Chondrocyte (in vitro differentiated cells): ENCODE measurements at places on chromosomes 5 and 9. TPM values are rescaled to one million over a fixed set of nuclear protein-coding genes. Genes with fewer than 3 reads are reported as not detected.

Gene EMB
- total RNA-seq: 5.7 to 11.5 TPM (median 7.8 TPM) in 3 replicates

DNA sequence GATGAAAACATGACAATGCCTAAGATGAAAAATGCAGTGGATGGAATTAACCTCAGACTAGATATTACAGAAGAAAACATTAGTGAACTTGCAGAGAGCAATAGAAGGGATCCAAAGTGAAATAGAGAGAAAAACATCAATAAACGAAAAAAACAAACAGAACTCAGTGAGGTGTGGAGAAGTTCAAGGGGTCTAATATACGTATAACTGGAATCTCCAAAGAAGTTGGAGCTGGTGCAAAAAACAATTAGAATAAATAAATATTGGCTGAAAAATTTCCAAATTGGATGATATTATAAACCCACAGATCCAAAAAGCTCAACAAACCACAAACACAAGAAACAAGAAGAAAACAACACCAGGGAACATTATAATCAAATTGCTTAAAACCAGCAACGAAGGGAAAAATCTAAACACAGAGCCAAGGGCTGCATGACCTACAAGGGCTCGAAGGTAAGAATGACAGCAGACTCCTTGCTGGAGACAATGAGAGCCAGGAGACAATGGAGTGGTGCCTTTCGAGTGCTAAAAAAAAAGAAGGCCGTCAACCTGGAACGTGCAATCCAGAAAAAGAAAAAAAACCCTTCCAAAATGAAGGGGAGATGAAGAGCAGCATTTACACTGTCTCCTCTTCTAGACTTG is 11.8 kb downstream of the FAM163B start:
- H3K4me3 ChIP-seq: no peak overlapping the region
- H3K36me3 ChIP-seq: peaks cover 7% of the 10 kb centered on the region
- H3K4me1 ChIP-seq: no peaks in the 10 kb centered on the region
- no peak overlapping the region for H3K27ac ChIP-seq

DNA sequence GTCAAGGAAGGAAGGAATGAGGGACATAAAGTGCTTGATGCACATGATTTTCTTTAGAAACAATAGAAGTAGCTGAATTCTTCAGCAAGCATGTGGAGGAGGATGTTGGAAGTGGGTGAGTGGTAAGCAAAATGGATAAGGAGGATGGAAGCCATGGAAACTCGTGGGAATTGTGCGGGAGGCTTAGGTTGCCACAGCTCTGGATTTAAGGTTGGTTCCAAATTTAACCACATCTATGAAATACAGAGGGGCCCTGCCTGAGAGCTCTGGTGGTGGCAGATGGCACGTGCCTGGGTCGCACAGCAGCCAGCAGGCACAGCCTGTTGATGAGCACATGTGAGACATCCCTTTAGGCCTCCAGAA is 284.7 kb downstream of the SMARCA2 start:
- peaks cover 23% of the 10 kb centered on the region for H3K4me1 ChIP-seq
- H3K27me3 ChIP-seq: no peaks in the 10 kb centered on the region
- no peak for DNase-seq
- no peak overlapping the region for H3K27ac ChIP-seq
- no peak overlapping the region for H3K4me3 ChIP-seq

DNA sequence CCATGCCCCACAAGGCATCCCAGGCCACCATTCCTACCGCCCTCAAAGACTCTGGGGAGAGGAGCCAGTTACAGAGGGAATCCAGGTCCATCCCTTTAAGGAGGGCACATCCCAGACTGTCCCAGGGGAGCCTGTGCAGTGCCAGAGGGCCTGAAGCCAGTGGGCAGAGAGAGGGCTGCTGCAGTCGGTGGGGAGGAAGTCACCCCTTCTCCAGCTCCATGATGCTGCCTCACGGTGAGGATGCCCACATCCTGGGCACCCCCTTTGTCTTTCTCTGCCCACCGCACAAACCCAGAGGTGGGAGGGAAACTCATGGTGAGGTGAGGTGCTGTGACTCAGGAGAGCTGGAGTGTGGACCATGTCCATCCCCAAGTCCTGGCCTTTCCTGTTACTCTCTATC is 26.2 kb upstream of the ANKRD33B start:
- peaks cover 15% of the 10 kb centered on the region for H3K4me1 ChIP-seq
- H3K27me3 ChIP-seq: peaks cover 4% of the 10 kb centered on the region
- H3K27ac ChIP-seq: no peak overlapping the region
- no peak overlapping the region for H3K4me3 ChIP-seq
- H3K36me3 ChIP-seq: no peaks in the 10 kb centered on the region

GRCh38 chr5:74113196-74113540 is 487.2 kb downstream of the ARHGEF28 start:
- no peak overlapping the region for H3K27ac ChIP-seq
- peaks cover 23% of the 10 kb centered on the region for H3K4me1 ChIP-seq
- no peaks in the 10 kb centered on the region for H3K27me3 ChIP-seq
- H3K4me3 ChIP-seq: no peak overlapping the region
- no peak for DNase-seq

Gene LIFR
- total RNA-seq: 5.9 to 7.5 TPM (median 6.6 TPM) in 3 replicates

Gene CDKN2B
- total RNA-seq: 247 to 252 TPM (median 247 TPM) in 3 replicates

Gene HTR1A
- total RNA-seq: not detected in 3 replicates

DNA sequence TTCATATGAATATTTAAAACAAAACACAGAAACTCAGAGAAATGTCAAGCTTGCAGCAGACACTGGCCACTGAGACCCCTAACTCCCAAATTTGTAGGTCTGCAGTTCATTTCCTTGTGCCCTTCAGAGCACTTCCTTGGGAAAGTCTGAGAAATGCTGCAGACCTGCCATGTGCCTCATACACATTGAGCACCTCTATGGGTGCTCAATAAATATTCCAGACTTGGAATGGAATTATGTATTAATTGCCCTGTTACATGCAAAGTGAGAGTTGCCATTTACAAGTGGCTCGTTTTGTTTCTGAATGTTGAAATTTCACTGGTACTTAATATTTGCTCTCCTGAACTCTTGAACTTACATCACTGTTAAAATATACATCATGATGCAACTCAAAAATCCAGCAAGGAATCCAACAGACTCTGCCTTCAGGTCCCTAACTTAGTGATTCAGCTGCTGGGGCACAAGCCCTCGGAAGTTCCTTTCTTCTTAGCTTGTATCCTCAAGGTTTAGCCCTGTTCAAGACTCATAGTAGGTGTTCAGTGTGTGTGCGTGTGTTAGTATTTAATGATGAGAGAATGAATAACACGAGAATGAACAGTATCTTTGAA is 90.6 kb downstream of the PTCD2 start:
- H3K27me3 ChIP-seq: no peaks in the 10 kb centered on the region
- H3K27ac ChIP-seq: peak overlapping the region; percentile 70
- no peak for DNase-seq
- no peaks in the 10 kb centered on the region for H3K36me3 ChIP-seq

Gene IFNA13
- not detected in 3 replicates for total RNA-seq

GRCh38 chr5:14603141-14603540 is 21.5 kb downstream of the OTULINL start:
- H3K27me3 ChIP-seq: no peaks in the 10 kb centered on the region
- H3K4me3 ChIP-seq: no peak overlapping the region
- H3K27ac ChIP-seq: no peak overlapping the region
- H3K36me3 ChIP-seq: peaks cover 2% of the 10 kb centered on the region
- no peak for DNase-seq

DNA sequence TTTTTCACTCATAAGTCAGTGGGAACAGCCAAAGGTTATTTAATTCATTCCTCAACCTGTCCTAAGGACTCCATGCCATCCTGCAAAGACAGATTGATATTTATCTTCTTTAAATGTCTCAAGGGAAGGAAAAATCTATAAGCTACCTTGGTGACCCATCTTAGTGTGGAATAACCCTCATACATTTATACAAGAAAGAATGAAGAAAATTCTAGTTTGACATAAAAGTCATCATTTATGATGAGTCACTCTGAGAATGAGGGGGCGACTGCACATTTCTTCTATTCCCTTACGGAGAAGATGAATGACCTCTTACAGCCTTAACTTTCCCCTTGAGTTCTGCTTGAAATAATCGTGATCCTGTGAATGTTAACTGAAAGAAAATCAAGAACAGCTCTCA is 26.8 kb upstream of the NUDT12 start:
- H3K36me3 ChIP-seq: no peaks in the 10 kb centered on the region
- H3K4me1 ChIP-seq: peaks cover 19% of the 10 kb centered on the region
- H3K27me3 ChIP-seq: no peaks in the 10 kb centered on the region
- DNase-seq: no peak
- no peak overlapping the region for H3K4me3 ChIP-seq
